Activated CD8-positive, alpha-beta T cell treated with anti-CD3 and anti-CD28 coated beads, Interleukin-2, amount 10 ng/mL, durations not matched to agents 7 days and 5 days (primary cell): ENCODE measurements at places on chromosomes 3 and 15. TPM values are rescaled to one million over a fixed set of nuclear protein-coding genes. Genes with fewer than 3 reads are reported as not detected.

The ITGA11 gene
- 0.39 TPM for total RNA-seq

The INSYN1 gene
- total RNA-seq = not detected

DNA sequence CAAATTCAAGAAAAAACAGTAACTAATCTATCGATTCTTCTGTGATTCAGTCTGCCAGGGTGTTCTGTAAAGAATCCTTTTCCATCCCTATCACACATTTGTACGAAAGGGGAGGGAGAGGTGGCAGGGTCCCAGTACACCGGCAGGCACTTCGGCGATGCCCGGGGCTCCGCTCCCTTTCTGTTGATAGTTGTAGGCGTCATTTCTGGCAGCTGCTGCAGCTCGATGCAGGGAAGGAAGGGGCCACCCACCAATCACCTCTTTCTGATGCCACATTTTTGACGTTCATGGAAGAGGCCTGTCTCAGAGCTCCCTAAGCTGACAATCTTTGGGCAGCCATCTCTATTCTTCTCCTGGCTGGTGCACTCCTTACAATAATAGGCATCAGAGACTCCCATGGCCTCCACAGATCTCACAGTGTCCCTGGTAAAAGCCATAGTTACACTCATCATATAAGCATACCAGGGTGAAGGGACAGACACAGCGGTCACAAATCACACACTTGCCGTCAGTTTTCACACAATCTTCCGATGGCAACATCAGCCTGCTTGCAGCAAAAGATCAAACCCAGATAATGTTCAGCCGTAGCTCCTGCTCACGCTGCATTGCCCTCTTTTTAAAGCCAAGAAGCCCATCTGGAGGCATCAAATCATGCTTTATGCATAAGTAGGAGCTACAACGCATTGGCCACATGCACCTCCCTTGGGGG, 60.8 kb upstream of the ZBTB38 start:
- DNase-seq = no peak

The MYZAP gene
- not detected for total RNA-seq

The ITIH1 gene
- not detected for total RNA-seq

The RASGRP1 gene
- 165 TPM for total RNA-seq

DNA sequence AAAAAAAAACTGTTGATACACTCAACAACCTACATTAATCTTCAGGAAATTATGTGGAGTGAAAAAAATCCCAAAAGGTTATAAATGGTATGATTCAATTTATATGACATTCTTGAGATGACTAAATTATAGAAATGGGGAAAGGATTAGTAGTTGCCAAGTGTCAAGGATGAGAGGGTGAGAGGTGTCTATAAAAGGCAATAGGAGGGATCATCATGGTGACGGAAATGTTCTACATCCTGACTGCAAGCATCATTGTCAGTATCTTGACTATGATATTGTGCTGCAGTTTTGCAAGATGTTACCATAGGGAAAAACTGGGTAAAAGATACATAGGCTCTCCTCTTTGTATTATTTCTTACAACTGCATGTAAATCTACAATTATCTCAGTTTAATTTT, 125.6 kb downstream of the FRMD5 start:
- DNase-seq = no peak

The STRIT1 gene
- not detected for total RNA-seq

- no peak for DNase-seq
These were observed 76.2 kb downstream of the IMPG2 start for GRCh38 chr3:101244212-101244575.

- DNase-seq = peak; percentile 66
These were observed 161.5 kb downstream of the FOXP1 start for GRCh38 chr3:71421820-71422566.

GRCh38 chr3:194476784-194477183, 10.0 kb downstream of the ATP13A3 start:
- DNase-seq = no peak

DNA sequence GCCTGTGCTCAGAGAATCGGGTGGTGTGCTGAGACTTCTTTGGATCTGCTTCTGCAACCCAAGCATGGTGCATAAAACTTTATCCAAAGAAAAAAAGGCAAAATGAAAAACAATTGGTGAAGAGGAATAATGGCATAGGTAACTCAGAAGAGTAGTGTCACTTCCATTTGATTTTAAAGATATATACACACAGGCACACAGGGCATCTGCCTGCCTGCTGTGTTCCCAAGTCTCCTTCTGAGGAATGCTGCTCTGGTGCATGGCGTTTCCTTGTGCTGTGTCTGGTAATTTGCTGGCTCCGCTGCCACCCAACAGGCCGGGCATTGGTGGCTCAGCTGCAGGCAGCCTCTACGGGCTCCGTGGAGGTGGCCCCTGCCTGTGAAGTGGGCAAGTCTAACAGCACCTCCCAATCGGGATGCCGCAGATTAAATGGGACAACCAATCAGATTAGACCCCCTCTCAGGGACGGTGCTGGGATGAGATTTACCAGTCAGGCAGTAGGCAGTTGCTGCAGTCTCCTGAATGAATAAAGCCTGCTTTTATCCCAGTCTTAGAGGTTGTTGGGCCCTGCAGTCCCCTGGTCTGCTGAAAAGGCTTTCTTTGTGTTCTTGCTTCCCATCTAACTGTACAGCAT, 253.7 kb upstream of the RASGRP1 start:
- no peak for DNase-seq

The PPP2R3A gene
- total RNA-seq = 0.05 TPM

GRCh38 chr3:69320871-69321271, 65.0 kb downstream of the FRMD4B start:
- DNase-seq = no peak

The SH2D7 gene
- total RNA-seq = 0.29 TPM

DNA sequence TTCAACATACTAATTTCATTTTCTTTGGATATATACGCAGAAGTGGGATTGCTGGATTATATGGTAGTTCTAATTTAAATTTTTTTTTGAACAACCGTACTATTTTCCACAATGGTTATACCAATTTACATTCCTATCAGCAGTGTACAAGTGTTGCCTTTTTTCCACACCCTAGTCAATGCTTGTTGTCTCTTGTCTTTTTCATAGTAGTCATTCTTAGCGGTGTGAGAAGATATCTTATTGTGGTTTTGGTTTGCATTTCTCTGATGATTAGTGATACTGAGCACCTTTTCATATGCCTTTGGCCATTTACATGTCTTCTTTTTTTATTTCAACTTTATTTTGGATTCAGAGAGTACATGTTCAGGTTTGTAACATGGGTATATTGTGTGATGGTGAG, 153.1 kb downstream of the IL5RA start:
- DNase-seq = no peak

DNA sequence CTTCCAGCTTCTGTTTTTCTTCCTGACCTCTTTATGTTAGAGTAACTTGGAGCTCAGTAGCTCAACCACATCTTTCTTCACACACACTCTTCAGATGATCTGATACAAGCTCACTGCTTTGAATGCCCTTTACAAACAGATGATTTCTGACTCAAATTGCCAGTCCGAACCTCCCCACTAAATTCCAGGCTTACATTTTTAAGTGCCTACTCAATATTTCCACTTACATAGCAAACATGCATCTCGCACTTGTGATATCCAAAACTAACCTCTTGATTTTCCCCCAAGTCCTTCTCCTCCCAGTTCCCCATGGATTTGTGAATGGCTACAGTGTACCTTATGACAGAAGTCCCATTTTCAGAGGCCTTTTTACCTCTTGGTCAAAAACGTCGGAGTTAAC, 139.1 kb downstream of the GBE1 start:
- no peak for DNase-seq

The GPR149 gene
- not detected for total RNA-seq
